Hair follicle dermal papilla cell (primary cell): ENCODE measurements at places on chromosomes 11 and 22. TPM values are rescaled to one million over a fixed set of nuclear protein-coding genes. Genes with fewer than 3 reads are reported as not detected.

C11orf16 gene
- total RNA-seq, result not detected in 2 replicates

OR52A1 gene
- not detected in 2 replicates for total RNA-seq

LDHAL6A gene
- total RNA-seq, result not detected in 2 replicates

FGF19 gene
- total RNA-seq, result not detected in 2 replicates

PAMR1 gene
- total RNA-seq, result 30.7 and 40.1 TPM in 2 replicates

TRIM64C gene
- total RNA-seq, result not detected in 2 replicates

RIN1 gene
- 32.3 and 32.9 TPM in 2 replicates for total RNA-seq

SIK2 gene
- 15.9 and 16.6 TPM in 2 replicates for total RNA-seq

KDELR3 gene
- total RNA-seq, result 123 and 124 TPM in 2 replicates

ZFTA gene
- 22.7 and 22.9 TPM in 2 replicates for total RNA-seq

BIRC3 gene
- 1.1 and 1.8 TPM in 2 replicates for total RNA-seq

CDC45 gene
- total RNA-seq, result 0.36 and 1.1 TPM in 2 replicates

CD3D gene
- not detected in 2 replicates for total RNA-seq

GPHA2 gene
- total RNA-seq, result not detected in 2 replicates

TEX54 gene
- total RNA-seq, result not detected in 2 replicates

ENDOD1 gene
- total RNA-seq, result 25.5 and 25.7 TPM in 2 replicates

BLID gene
- 5.1 and 5.2 TPM in 2 replicates for total RNA-seq

DERL3 gene
- total RNA-seq, result 0.16 and 0.36 TPM in 2 replicates

GGT5 gene
- total RNA-seq, result 2.9 and 3.3 TPM in 2 replicates

MUC6 gene
- not detected in 2 replicates for total RNA-seq

MPPED1 gene
- total RNA-seq, result not detected in 2 replicates

OR52H1 gene
- total RNA-seq, result 0.81 TPM in 1 of 2 replicates, not detected in the other

SLC5A4 gene
- not detected in 2 replicates for total RNA-seq

FAM180B gene
- total RNA-seq, result 0.24 TPM in 1 of 2 replicates, not detected in the other

BIK gene
- not detected in 2 replicates for total RNA-seq

CCDC90B gene
- 41.2 and 41.4 TPM in 2 replicates for total RNA-seq

PHF21B gene
- not detected in 2 replicates for total RNA-seq

CECR2 gene
- total RNA-seq, result not detected in 2 replicates

BATF2 gene
- 1.2 and 2.3 TPM in 2 replicates for total RNA-seq
